ENCODE measurements at places on chromosomes 4 and X.

DNA sequence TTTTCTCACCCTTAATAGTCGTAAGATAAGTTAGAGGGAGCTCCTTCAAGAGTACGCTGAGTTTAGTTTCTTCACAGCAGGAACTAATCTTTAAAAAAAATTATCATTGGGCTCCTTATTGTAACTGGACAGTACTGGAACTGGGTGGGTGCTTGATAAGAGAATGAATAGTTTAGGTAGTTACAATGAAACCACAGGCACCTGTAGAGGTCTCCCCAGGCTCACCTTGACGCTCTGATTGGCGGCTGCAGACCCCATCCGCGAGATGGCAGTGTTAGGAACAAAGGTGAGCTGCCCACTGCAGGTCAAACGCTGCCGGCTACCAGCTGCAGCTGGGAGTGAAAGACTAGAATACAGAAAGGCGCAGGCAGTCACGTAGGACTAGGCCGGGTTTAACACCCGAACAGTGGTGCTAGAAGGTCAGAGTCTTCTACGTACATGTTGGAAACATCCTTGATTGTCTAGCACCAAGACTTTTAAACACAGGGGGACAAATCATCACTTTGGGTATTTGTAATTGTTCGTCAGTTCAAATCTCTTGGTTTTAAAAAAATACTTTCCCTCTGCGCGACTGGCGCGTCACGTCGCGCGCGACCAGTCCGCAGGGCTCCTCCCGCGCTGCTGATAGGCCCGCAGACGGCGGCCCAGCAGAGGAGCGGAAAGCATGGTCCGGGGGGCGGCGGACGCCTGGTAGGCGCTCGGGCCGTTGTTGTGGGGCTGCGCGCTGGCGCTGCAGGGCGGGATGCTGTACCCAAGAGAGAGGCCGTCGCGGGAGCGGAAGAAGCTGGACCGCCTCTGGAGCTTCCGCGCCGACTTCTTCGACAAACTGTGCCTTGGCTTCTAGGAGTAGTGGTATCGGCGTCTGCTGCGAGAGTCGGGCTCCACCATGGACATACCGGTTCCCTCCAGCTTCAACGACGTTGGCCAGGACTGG is 45.6 kb downstream of the SMARCA5 start:
- peak; percentile 45 for DNase-seq

DNA sequence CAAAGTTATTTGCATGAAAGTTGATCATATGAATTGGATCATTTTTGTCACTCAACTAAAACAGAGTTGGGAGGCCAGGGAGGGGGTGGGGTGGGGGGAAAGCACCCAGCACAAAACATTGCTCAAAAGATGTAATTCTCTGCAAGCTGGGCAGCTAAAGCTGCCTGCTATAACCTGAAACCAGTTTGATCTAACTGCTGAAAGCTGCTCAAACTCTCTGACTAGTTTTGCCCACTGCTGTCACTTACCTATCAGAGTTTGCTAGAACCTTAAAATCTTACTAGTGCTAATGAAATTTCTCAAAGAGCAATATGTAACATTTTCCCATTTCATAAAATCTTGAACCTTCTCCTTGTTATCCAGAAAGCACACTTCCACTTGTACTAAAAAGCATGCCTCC is 10.4 kb downstream of the CXCL8 start:
- no peak for DNase-seq

- DNase-seq: no peak
Measured at GRCh38 chr4:11614426-11614825, 185.7 kb upstream of the HS3ST1 start.

GRCh38 chr4:62275470-62275869 is 1075.3 kb downstream of the ADGRL3 start:
- DNase-seq: no peak

- no peak for DNase-seq
Measured at GRCh38 chr4:153513596-153513995, 47.4 kb downstream of the TMEM131L start.

DNA sequence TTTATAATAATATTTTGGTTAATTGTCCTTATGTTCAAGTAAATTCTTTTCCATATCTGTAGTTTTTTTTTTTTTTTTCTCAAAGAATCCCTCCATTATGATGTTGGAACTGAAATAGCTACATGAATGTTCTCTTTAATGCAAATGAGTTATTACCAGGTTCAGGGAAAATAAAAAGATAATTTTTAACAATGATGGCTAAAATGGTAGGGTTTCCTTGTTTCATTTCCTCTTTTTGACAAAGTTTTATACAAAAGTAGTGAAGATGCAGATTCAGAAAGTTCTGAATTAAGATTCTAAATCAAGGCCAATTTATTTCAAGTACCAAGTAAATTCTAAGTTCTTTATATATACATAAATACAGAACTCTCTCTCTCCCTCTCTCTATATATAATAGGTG is 779.0 kb upstream of the INTU start:
- DNase-seq: no peak

- DNase-seq: no peak
Measured at GRCh38 chrX:70508296-70508911, 63.8 kb downstream of the DLG3 start.

DNA sequence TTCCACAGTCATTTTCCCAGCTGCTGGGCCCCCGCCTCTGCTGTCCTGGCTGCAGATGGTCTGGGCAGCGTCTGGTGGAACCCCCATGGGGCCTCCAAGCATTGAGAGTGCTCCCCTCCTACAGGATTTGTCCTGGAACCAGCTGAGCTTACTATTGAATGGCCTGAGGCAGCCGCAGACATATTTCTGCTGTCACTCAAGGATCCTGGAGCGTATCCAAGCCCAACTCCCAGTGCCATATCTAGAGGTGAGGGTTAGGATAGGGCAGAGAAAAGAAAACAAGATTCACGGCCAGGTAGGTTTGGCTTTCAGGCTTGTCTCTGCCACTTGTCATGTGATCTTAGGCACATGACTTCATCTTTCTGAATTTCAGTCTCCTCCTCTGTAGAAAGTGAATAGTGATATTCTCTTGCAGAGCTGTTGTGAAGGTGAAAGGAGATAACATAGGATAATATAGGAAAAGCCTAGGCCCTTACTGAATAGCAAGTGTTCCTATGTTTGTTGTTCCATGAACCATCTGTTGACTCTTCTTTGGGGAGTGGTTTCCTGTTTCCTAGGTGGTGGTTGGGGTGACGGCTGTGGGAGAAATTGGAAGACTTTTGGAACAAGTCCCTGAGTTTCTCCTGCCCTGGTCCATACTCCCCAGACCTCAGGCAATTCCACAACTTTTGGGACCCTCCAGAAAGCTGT is 52.3 kb downstream of the SEPSECS start:
- DNase-seq: no peak

DNA sequence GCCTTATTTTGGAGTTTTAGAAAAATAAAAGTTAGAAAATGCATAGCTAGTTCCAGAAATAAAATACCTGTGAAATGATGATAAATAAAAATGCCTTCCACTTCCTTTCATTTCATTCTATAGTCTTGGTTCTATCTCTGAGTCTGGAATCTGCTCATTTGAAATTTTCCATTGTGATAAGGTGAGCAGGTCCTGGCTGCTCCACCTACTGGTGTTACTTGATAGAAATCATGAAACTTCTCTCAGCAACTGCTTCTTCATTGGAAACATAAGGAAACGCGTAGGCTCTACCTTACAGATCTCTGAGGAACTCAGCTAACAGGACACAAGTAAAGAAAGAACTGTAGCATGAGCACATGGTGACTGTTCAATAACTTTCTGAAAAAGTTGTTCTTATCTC is 141.8 kb downstream of the DCHS2 start:
- no peak for DNase-seq

DNA sequence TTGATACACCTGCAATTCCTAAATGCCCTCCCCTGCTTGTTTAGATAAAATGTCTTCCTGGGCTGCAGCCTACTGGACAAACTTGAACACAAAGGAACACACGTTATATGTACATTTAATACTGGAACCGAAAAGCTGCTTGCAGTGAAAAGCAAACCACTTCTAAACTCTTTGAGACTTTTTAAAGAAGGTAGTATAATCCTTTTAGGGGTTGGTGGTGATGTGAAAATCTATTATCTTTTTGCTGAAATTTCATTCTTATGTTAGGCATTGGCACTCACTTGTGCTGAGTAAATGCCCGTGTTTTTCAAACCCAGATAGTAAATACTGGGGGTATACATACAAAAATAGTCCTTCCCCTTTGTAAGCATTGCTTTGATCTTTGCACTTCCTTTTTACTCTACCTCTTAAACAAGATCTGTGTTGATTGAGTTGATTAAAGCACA is 2.2 kb downstream of the NFKB1 start:
- no peak for DNase-seq

DNA sequence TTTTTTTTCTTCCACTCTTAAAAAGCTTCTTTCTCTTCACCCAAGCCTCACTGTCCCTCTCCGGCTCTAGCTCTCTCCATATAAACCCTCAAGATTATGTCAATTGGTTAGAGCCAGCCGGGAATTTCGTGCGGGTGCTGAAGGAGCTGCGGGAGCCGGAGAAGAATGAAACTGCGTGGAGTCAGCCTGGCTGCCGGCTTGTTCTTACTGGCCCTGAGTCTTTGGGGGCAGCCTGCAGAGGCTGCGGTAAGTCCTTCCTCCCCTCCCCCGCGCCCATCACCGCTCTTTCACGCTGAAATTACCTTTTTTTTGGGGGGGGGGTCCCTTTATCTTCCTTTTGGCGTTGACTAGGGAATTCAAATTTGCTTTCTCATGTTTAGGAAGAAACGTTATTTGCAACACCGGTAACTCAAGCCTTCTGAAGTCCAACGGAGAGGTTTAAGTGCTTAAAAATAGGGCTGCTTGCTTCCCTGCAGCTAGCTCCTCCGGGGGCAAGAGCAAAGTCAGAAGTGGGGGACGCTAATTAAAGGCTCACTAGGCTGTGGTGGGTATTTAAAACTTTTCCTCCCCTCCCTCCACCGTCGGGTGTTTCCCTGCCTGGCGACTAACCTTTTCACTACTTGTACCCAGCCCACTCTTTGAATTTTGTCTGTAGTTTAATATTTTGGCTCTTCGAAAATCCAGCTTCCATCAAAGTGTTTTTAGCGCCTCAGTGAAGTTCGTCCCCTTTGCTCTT is 491 bp downstream of the COL4A5 start:
- DNase-seq: no peak

DNA sequence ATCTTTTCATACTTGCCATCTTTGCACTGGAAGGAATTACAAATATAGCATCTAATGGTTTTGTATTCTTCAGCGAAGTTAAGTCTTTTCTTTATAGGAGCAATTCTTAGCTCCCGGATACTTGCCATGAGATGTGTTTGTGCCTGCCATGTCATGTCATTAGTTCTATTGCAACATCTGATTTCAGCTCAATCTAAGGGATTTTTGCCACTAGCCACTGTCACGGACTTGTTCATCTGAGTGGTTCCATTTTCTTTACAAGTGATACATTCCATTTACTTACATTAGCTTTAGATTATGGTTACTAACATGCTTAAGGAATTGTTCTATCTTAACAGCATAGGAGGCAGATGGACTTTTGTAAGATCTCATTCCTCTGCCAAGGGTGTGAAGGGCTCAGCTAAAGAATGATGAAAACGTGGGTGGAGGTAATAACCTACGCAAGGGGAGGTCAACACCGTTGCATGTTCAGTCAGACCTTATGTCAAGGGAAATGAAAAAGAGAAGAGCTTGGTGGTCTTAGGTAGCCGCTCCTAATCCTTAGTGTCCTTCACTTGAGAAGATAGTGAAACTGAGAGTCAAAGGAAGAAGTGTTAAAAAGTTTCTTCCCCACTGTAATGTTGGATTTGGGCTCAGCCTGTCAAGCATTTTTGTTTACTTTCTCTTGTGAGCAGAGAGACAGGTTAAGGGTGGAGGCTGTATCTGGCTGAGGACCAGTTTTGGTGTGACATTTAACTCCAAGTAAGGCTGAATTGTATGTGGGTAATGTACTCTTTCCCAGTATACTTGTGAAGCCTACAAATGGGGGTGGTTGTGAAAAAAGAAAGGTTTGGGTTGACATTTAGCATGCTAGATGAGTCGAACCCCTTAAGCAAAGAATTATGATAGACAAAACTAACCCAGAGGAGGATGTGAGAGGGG is 3.6 kb upstream of the KLHL2 start:
- no peak for DNase-seq

GRCh38 chrX:72467135-72467534 is 105.5 kb downstream of the HDAC8 start:
- DNase-seq: no peak

DNA sequence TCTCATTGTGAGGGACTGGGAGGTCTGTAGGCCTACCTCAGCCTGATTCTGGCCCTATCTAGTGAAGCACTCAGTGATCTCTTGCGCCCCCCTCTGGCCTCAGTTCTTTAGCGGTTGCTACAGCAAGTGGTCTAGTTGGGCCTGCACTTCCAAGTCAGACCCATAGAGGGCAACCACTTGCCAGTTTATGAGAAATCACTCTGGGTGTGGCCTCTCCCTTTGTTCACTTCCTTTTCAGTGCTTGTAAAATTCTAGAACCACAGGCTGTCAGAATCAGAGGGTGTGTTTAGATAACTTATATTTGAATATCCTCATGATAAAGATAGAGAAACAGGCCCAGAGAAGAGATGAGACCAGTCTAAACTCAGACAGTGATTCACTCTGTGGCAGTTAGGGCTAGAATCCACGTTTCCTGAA is 60.9 kb upstream of the LAS1L start:
- DNase-seq: peak; percentile 81

DNA sequence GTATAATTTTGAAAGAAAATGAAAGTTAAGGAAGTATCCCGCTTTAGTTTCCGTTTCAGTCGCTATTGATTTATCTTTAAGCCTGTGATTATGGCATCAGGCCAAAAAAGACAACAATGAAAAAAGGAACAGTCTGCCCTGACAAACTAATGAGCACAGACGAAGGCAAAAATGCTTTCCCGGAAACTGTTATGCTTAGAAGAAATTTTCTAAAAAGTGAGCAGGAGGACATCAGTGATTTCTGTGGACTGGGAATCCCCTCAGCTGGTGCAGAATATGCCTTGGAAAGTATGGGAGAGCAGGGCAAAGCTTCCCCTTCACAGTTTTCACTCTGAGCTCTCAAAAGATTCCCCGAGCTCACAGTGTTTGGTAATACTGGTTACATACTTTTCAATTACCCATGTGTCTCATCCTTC is 5.1 kb upstream of the CXCL10 start:
- DNase-seq: no peak

DNA sequence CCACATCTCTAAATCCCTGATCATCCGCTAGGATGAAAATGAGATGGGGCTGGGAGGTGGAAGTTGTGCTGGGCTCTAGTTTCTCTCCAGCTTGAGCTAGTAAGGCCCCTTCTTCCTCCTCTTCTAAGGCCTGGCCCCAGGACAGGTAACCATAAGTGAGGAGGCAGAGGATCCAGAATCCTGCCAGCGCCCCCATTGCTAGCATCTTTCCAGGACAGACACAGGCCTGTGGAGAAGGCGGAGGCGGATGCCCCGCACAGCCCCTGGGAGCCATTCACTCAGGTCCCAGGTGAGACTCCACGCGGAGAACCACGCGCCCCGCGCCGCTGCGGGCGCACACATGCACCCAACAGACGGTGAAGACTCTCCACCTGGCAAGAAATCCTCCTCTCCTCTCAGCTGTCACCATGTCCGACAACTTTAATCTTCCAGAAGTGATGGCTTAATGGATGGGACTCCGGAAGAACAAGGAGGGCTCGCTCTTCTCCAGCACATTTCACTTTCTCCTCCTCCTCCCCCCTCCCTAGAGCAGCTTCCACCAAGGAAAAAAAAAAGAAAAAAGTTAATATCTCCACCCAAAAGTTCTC is 793 bp downstream of the ARSJ start:
- DNase-seq: no peak

- DNase-seq: no peak
Measured at GRCh38 chr4:176792326-176793059, at the start of gene VEGFC. Gene VEGFC, minus strand, starts transcription at chr4:176792922. Its CDS starts 611 bp downstream, at chr4:176792311.

GRCh38 chr4:168503652-168504362 is 7.0 kb downstream of the PALLD start:
- no peak for DNase-seq

GRCh38 chr4:78625073-78625472 is 73.5 kb downstream of the ANXA3 start:
- DNase-seq: no peak
